ENCODE measurements at places on chromosomes 12 and 14.

- DNase-seq: no peak
These were observed 7.5 kb downstream of the DHRS2 start for GRCh38 chr14:23643533-23644194.

GRCh38 chr12:79983986-79984620 lies 49.2 kb upstream of the PPP1R12A start:
- DNase-seq: no peak

DNA sequence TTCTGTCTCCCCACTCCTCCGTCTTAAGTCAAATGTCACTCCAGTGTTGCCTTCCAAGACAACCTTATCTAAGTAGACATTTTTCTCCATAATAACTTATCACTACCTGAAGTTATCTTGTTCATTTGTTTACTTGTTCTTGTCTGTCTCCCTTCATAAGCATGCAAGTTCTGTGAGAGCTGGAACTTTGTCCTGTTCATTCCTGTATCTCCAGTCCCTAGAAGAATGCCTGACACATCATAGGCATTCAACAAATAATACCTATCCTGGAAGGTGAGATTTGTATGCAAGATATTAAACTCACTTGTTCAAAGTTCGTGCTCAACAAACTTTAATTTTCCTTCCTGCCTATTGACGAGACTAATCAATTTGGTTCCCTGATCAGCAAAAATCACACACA lies 5.7 kb upstream of the MIA2 start:
- DNase-seq: no peak

GRCh38 chr14:97850466-97850865 lies 1053.3 kb downstream of the VRK1 start:
- DNase-seq: no peak

GRCh38 chr12:124188561-124189405 lies 106.1 kb upstream of the RFLNA start:
- no peak for DNase-seq

- DNase-seq: no peak
These were observed 22.6 kb downstream of the WSCD2 start for GRCh38 chr12:108151533-108152169.

- no peak for DNase-seq
These were observed 176.7 kb upstream of the NOS1 start for GRCh38 chr12:117538032-117538690.

- no peak for DNase-seq
These were observed 82.9 kb downstream of the FGD4 start for GRCh38 chr12:32482226-32482625.

GRCh38 chr14:21528381-21529348 lies 2.5 kb upstream of the SALL2 start:
- DNase-seq: no peak

DNA sequence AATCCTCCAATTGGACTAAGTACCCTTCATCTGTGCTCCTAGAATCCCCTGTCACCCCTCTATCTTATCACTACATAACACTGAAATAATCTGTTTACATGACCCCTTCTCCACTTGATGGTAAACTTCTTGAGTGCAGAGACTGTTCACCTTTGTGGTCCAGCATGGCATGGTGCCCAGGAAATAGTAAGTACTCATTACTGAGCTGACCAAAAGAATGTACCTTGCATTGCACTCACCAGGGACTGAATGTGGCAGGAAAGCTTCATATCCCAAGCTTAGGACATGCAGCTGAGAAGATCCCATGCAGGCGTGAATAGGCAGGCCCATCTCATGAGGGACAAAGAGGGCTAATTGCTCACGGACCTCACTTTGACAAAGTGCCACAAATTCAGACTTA lies 1.4 kb upstream of the GARIN2 start:
- no peak for DNase-seq

DNA sequence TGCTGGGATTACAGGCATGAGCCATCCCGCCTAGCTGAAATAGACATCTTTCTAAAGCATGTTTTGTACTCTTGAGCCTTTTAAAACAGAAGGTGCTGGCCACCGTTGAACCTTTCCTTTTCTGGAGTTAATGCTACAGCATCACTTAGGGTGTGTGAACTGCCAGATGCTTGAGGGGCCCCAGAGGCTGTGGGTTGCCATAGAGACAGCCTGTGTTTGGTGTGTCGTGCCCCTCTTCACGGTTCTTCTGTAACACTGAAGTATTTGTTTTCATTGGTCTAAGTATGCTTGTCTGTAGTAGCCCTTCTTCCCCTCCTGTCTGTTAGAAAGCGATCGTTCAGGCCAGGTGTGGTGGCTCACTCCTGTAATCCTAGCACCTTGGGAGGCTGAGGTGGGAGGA lies 30.8 kb downstream of the PLEKHG3 start:
- no peak for DNase-seq

- DNase-seq: no peak
These were observed 57.2 kb upstream of the AEBP2 start for GRCh38 chr12:19382111-19382526.

DNA sequence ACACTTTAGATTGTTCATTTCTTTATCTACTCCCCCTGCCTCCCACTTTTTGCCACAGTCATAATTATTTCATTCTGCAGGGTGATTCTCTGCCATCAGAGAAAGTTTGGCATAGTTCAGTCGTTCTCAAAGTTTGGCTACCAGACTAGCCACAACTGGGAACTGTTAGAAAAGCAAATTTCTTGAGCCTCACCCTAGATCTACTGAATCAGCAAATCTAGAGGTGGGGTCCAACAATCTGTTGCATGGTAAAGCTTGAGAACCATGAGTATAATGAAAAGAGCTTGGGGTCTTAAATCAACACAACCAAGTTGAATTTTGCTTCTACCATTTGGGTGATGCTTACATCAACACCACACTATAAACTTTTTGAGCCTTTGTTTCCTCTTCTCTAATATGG lies 172.7 kb downstream of the NRXN3 start:
- DNase-seq: no peak

GRCh38 chr12:121860257-121860656 lies 1.6 kb upstream of the HPD start:
- DNase-seq: no peak

- DNase-seq: no peak
These were observed 27.6 kb downstream of the PLXNC1 start for GRCh38 chr12:94175763-94176668.

DNA sequence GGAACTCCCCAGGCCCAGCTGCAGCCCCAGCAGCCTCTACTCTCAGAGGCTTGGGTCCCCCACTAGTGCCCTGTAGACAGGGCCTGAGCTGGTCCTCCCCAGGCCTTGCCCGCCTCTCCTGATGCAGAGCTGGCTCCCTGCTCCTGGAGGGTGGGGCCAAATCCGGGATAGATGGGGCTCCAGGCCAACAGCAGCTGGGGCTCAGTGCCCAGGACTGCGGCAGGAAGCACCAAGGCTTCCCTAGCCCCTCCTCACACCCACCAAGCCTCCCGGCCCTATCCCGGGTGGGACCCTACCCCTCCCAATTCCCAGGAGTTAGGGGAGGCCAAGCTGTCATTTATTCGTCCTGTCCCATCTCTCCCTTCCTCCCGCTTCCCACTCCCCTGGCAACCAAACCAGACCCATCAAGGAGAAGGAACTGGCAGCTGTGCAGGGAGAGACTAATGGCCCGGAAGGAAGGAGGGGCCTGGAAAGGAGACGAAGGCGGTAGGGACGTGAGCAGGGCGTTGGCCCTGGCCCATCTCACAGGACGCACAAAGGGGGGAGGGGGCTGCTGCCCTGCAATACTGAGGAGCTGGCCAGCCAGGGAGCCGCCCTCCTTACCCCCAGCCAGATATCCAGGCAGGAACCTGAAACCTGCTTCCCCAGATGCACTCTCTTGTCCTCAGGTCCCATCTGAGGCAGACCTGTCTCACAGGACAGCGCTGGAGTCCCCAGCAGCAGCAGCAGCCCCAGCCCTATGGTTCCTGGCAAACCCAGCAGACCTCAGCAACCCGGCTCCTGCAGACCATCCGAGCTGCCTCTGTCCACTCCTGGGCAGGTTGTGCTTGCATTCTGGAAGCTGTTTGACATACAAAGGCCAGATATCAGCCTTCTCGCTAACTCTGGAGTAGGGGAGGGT lies 1.6 kb upstream of the PRPH start:
- no peak for DNase-seq

DNA sequence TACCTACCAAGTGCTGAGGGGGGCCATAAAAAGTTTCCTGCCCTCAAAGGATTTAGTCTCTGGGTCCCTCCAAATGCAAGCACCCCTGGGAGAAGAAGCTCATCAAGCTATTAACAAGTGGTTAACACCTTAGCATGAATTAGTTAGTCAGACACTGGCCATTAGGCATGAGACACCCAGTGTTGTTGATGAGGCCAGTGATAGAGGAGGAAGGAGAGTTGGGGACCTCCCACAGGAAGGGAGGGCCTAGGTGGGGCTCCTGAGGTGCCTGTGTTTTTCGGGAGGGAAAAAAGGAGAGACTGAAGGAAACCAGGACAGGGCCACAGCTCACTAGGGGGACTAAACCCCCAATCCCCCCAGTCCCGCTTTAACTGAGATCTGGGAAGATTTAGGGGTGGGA lies 4.5 kb upstream of the KRT71 start:
- no peak for DNase-seq

DNA sequence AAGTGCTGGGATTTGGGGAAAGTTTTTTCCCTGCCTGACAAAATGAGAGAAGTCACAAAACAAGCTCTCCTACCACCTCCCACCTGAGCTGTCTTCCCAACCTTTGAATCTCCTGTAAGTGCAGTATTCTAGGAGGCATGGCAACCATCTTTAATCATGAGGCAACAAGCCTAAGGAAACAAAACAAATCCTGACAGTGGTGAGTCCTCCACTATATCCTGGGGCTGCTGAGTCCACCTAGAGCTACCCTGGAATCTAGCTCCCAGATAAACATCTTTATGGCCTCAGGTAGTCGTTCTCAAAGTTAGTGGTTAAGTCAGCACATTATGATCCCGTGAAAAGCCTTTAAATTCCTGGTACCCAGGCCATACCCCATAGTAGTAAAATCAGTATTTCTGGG lies 22.3 kb upstream of the ACTN1 start:
- DNase-seq: no peak

DNA sequence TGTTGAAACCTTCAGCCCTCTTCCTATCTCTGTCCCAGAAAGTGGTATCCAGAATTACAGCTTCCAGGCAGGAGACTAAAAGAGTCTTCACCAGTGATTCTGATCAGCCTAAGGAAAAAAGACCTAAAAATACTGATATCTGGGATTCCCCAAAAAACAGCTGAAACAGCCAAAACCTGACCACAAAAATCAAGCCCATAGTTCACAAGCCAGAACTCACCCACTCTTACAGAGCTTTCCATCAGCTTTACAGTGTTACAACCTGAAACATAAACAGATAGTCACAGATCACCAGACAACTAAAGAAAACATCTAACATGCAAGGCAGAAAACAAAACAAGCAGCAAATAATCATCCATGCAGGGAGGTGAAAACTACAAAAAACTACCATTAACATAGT lies 26.0 kb upstream of the TSPAN8 start:
- DNase-seq: no peak

GRCh38 chr14:34300882-34301734 lies 160.9 kb downstream of the SPTSSA start:
- DNase-seq: no peak

DNA sequence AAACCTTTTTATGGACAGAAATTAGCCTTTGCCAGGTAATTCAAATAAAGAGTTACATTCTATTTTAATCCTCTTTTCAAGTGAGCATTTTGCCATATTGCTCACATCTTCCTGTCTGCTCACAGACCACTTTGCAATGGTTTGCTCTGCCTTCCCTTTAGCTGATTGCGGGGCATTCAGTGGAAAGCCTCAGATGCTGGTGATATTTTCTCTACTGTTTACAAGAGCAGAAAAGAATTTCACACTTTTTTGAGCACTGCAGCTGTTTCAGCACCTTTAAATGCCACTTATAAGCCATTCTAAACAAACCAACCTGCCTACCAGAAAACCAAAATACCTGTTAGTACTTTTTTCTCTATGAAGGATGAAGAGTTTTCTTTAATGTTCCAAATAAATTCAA lies 195.7 kb upstream of the LRIG3 start:
- no peak for DNase-seq

GRCh38 chr14:93100100-93100499 lies 15.6 kb downstream of the ITPK1 start:
- DNase-seq: no peak

DNA sequence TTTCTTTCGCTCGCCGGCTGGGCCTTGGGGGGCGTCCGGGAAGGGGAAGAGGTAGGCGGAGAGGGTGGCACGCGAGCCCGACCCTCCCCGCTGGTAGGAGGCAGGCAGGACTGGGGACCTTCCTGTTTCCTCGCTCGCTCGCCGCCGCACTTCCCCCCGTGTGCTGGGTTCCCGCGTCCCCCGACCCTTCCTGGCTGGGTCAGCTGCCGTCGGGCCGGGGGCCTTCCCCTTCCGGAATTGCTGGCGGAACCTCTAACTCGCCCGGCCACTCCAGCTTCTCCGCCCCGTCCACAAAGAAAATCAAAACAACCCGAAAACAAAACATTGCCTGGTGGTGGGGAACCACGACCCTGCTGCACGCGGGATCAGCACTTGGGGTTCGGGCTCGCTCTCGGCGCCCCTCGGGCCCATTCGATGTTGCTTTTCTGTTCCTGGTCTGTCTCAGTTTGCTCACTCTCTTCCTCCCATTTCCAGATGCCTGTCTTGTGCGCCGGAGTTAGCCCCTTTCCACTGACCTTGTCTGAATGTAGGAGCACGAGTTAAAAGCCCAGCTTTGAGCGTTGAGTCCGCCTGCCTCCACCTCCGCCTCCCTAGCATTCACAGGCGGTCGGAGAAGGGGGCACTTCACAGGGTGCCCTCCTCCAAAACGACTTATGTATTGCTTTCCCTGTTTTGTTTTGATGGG lies 581 bp downstream of the PAPOLA start:
- peak; percentile 56 for DNase-seq

GRCh38 chr12:25959071-25959961 lies 834 bp downstream of the RASSF8 start:
- peak; percentile 28 for DNase-seq

- DNase-seq: no peak
These were observed 23.4 kb downstream of the CGRRF1 start for GRCh38 chr14:54533100-54533499.

DNA sequence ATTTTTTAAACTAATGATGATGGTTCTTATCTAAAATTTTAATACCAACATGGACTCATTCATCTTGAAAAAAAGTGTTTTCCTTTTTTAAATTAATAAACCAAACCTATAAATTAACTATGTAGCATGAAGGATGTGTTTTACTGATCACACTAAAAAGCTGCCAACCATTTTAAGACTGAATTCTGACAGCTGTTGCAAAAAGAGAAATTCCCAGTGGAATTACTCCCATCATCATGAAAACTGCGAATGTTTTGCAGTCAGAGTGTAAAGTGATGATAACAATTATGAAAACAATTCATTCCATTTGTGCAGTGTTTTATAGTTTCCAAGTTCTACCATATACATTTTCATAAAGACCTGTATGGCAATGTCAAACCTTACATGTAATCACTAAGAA lies 232.8 kb downstream of the SLC2A13 start:
- DNase-seq: no peak

All from left colon (tissue), 2 donors.